ENCODE measurements at places on chromosomes 7 and 10.

DNA sequence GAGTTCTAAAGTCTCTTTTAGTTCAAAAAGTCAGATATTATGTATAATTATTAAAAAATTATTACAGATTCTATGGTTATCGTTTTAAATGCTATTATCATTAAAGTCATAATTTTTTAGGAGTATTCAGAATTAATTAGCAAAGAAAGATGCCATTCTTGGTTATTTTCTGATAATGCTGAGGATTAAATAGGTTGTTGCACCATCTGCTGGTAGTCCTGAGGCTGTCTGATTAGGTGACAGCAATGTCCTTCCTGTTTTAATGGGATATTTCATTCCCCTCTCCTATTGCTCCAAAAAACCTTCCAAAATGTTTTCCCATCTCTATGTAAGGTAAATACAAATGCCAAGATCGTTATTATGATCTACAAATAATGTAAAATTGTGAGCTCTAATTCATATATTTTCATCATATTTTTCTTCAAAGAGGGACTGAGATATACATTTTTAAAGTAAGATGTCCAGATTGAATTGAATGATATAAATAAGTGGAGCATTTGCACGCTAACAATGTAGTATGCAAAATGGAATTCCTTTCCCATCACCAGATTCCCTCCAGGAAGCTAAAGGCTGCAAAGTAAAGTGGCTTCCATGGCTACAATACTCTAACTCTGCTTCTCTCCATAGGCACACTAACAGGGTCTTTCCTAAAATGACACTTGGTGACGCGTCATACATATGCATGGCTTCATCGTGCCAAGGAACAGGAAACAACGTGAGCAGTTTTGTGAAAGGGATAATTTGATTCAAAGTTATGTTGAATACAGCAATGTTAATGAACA is 58.8 kb upstream of the AKR1E2 start:
- peak; percentile 42 for DNase-seq

DNA sequence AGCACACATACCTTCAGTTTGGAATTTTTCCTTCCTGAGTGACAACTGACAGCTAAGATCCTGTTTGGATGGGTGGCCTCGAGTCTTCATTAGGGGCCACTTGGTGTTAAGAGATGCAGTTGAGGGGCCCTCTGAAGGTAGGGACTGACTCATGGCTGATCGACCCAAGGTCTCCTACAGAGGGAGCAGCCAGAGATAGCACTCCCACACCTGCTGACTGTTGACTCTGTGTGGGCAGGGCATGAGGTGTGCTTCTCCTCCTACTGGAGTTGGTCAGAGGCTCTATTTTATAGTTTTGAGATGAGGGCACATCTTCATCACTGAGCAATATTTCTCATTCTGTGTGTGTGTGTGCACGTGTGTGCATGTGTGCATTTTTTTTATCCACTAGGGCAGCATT is 378.8 kb upstream of the PODXL start:
- no peak for DNase-seq

GRCh38 chr7:55533050-55533728 is 39.1 kb downstream of the VOPP1 start:
- no peak for DNase-seq

- no peak for DNase-seq
These were observed 76.1 kb downstream of the SKIDA1 start for GRCh38 chr10:21449288-21449966.

- DNase-seq: no peak
These were observed 24.0 kb upstream of the NPS start for GRCh38 chr10:127524908-127525665.

- DNase-seq: no peak
These were observed 412.8 kb upstream of the MTPN start for GRCh38 chr7:136389933-136390332.

- peak; percentile 47 for DNase-seq
These were observed 74.0 kb upstream of the DGKI start for GRCh38 chr7:137920637-137921399.

Measured in fibroblast of gingiva (primary cell).